Stimulated activated CD4-positive, alpha-beta T cell treated with anti-CD3 and anti-CD28 coated beads, Interleukin-1b, Interleukin-23, amount 100 ng/mL, for 1 hour (primary cell): ENCODE measurements at places on chromosomes 1 and 21.

- no peak for DNase-seq
Measured at GRCh38 chr1:187872550-187872949, 1043.8 kb downstream of the PLA2G4A start.

GRCh38 chr1:76075877-76076276 is 1.3 kb downstream of the ST6GALNAC3 start:
- no peak for DNase-seq

DNA sequence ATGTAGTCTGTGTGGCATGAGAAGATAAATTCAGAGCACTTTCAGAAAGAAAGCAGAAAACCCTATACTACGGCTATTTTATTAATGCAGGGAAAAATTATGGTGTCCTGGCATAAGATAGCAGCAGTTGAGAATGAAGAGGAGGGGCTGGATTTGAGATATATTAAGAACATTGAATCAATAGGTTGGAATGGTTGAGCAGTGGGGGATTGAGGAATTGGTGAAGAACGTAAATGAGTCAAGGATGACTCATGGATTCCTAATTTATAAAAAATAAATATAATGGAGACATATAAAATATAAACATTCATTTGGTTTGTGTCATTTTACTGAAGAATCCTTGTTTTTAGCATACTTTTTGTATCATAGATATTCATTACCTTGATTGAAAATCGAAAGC is 234.3 kb upstream of the ADAMTS5 start:
- DNase-seq, result no peak

GRCh38 chr1:67887146-67887545 is 53.9 kb upstream of the GNG12 start:
- DNase-seq, result no peak

DNA sequence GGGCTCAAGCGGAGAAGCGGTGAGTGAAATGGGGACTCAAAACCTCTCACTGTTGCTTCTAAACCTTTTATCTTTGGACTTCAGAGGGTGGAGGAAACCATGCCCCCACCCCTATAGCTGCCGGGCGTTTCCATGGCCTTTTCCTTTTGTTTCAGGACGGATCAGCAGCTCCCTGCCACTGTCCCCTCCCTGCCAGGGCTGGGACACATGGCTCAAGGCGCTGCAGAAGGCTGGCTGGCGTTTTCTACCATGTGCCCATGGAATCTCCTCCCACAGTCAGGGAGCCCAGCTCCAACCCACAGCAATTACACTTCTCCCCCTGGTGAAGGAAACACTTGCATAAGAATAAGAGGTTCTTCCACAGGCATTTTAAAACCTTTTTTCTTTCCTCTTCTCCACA is 812.7 kb downstream of the PLA2G4A start:
- DNase-seq, result no peak

GRCh38 chr1:48676822-48677221 is 99.9 kb downstream of the BEND5 start:
- no peak for DNase-seq

DNA sequence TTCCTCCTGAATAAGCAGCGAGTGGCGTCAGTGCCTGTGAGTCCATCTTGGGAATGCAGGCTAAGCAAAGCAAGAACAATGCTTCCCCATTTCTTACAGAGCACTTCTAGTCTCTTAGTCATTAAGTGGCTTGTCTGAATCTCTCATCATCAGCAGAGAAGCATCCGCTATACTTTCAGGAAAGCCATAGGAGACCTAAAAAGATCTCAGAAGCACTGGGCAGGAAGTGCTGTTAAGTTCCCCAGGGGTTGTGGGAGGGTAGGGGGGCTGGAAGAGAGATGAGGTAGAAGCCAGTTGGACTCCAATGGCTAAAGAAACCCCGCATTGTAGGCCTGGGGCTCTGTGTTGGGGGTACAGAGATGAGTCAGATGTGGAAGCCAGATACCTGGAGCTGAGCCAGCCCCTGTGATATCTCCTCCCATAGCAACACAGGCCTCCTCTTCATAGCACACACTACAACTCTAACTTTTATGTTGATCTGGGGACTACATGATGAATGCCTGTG is 44.9 kb downstream of the SYT6 start:
- no peak for DNase-seq

DNA sequence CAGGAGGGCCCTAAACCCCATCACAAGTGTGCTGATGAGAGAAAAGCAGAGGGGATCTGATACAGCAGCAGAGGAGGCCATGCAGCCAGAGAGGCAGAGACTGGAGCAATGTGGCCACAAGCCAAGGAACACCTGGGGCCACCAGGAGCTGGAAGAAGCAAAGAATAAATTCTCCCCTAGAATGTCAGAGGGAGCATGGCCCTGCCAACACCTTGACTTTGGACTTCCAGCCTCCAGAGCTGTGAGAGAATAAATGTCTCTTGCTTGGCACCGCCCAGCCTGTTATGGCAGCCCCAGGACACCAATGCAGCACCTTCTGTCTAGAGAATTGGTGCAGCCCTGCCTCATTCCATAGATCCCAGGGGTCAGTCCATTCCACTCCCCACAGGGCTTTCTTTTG is 25.3 kb downstream of the UBASH3A start:
- no peak for DNase-seq

- no peak for DNase-seq
Measured at GRCh38 chr1:223331929-223332328, 32.0 kb downstream of the SUSD4 start.

- no peak for DNase-seq
Measured at GRCh38 chr1:109762039-109762585, 1.6 kb downstream of the EPS8L3 start.

DNA sequence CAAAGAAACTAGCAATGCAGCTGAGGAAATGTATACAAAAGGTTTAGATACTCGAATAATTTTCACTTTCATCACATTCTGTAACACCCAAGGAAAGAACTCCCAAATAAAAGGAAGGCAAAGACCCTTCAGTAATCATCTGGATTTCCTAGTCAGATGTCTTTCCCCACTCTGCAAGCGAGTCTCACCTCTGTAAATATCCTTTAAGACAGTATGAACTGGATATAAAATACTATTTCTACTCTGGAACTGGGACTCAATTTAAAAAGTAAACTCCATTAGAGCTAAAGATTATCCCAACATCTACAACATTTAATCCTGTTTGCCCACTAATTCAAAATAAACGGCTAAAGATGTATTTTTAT is 27.0 kb downstream of the C2CD2 start:
- DNase-seq, result no peak

- no peak for DNase-seq
Measured at GRCh38 chr1:39640861-39641260, 1.4 kb upstream of the HEYL start.

GRCh38 chr1:234921266-234922062 is 207.2 kb downstream of the TOMM20 start:
- DNase-seq, result no peak

DNA sequence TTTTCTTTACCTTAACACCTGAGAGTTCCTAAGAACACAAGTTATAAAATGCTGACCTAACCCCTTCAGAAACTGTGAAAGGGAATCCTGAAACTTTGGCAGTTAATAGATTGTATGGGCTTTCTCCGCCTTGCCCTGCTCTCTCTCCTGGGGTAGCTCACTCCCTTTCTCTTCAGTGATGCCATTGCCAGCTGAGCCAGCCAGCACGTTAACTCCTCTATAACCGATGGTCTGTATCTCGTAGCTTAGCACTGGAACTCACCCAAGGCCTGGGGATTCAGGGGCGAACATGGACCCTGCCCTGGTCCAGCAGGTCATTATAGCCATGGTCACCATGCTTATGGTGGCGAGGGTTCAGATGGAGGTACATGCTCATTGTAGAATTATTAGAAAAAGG is 40.7 kb downstream of the TRAPPC10 start:
- DNase-seq, result no peak

- DNase-seq, result no peak
Measured at GRCh38 chr1:44672254-44672955, 1.9 kb downstream of the TMEM53 start.

- no peak for DNase-seq
Measured at GRCh38 chr1:17632541-17633184, 93.2 kb downstream of the ARHGEF10L start.

DNA sequence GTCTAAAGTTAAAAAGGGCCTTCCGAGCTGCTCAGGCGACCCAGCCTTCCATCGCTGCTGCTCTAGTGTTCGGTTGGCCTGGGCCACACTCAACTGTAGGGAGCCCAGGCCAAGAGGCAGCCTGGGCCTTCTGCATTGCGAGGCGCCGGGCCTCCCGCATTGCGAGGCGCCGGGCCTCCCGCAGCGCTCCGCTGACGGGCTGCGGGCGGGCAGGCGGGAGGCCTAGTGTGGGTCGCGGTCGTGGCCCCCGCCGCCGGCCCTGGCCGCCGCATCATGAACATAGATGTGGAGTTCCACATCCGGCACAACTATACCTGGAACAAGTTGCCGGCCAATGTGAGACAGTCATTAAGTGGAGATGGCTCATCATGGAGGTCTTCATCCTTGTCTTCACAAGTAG is 48.3 kb downstream of the PPIAL4G start:
- DNase-seq, result no peak

- DNase-seq, result no peak
Measured at GRCh38 chr1:185238447-185238846, 78.6 kb downstream of the IVNS1ABP start.
